ENCODE measurements at places on chromosomes 2 and 18.

DNA sequence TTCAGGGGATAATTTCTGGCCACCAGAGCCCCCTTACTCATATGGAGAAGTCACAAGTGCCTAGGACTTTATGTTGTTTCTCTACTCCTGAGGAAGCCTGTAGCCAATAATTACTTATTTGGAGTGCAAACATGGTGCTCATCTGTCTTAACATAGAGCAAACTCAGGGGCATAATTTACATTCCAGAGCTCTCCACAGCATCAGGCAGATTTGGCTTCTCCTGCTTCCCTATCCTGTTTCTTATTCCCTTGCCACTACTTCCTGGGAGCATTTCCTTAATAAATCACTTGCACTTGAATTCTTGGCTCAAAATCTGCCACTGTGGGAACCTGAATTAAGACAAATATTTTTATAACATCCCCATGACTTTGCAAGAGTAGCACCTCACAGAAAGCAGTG is 960.9 kb downstream of the SOCS6 start:
- no peak for DNase-seq

DNA sequence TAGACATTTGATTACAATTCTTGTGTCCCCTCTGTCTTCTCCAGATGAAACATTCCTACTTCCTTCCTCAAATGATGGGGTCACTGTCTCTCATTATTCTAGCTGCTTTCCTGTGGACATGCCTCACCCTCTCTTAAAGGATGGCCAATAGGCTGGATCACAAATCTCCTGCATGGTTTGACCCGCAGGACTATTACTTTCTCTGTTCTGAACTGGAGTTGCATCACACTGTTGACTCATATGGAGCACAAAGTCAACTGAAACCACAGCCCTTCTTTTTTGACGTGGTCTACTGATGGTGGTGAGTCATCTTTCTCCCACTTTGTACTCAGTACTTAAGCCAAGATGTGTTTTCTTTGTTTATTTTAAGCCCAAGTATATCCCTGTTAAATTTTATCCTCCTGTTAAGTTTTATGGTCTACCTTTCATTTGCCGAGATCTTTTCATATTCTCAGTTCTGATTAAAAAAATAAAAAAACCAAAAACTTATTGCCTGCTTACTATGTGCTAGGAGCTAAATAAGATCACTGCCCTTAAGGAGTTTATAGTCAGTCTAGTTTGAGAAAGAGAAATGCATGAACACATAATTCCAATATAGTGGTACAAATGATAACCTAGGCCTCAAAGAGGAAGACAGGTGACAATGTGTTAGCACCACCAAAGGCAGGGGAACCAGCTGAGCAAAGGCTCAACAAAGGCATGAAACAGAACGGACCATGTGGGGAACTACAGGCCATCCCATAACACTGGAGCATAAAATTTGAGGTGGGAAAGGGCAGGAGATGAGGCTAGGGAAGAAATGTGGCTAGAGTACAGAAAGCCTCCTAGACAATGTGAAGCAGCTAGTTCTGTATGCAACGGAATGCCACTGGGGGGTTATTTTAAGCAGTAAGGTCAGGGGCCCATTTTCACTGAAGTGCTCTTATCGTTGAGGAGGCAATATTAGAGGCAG is 67.6 kb upstream of the ZFP36L2 start:
- DNase-seq, result peak; percentile 96

DNA sequence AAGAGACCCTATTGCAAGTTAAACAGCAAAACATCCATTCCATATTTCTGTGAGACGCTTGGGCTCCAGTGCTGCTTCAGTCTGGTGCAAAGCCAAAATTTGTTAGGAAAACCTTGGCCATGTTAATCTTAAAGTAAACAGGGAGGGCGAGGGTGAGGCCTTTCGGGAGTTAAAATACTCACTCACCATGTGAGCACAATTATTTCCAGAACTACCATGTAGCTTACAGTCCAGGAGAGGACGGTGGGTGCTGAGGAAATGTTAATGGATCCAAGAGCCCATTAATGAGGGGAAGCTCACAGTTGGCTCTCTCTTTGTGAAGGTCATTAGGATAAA is 286.4 kb downstream of the SLC8A1 start:
- no peak for DNase-seq

GRCh38 chr2:8534729-8535468 is 147.0 kb upstream of the ID2 start:
- DNase-seq, result peak; percentile 92

- no peak for DNase-seq
These were observed 9.7 kb downstream of the DOK1 start for GRCh38 chr2:74564222-74564621.

DNA sequence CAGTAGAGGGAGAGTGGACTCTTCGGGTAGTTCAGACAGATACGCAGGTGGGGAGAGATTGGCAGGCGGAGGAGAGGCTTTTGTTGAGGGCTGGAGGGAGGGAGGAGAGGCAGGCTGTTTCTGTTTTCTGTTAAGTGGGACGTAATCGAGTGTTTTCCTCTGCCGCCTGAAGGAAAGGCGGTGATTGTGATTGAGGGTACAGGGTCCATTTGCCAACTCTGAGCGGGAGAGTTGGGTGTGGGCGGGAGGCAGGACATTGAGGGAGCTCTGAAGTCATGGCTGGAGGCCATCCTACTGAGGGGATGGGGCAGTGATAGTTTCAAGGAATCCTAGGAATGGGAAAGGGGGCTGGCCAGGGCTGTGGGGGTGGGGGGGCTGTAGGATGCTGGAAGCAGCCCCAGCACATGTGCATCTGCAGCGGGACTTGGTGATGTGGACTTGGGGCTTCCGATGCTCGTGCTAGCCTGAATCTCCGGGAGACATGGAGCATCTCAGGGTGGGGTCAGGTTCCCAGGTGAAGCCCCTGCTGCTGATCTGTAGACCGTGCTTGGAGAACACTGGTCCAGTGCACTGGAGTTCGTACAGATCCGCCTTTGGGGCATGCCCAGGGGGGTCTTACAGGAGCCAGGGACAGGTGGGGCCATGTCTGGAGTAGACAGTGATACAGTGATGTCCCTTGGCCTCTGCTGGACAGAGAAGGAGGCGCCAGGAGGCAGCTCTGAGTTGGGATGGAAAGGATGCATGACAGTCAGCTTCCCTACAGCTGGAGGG is 167.5 kb downstream of the AGAP1 start:
- DNase-seq, result no peak

DNA sequence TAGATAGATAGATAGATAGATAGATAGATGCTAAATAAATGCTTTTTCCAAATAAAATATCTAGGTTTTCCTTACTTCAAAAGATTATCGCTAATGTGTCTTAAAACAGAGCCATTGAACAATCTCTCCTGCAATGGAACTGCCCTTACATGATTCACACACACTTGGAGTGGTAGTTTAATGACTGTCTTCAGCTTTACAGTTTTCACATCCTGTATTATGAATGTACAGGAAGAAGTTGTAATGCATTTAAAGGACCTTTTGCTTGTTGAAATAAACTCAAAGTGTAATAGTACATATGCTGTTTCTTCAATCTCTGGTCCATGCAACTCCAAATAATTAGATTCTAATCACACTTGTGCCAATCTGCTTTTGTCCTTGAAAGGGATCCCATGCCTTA is 797.6 kb upstream of the CDH2 start:
- no peak for DNase-seq

- DNase-seq, result no peak
These were observed 194.0 kb downstream of the DYSF start for GRCh38 chr2:71647356-71647755.

- no peak for DNase-seq
These were observed 111.4 kb downstream of the SOX11 start for GRCh38 chr2:5803547-5803946.

DNA sequence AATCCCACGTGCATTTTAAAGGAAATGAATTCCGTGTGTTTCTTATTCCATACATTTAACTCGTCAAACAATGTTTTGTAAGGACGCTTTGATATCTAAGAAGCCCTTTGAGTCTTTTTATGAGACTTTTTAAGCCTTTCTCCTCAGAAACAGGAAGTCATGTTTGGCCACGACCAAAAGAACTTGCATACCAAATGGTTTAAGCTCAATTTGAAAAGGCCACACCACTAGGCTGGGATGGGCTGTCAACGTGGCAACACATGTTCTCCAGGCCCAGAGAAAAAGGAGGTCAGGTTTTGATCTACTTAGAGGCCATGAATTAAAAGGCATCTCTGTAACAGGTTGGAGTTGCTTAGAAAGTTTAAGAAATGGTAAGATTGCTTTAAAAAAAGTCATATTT is 441.8 kb downstream of the CMPK2 start:
- DNase-seq, result no peak

- DNase-seq, result peak; percentile 29
These were observed 2.0 kb upstream of the RUFY4 start for GRCh38 chr2:218066926-218067515.

All from suppressor macrophage treated with lipopolysaccharide for 4 hours (primary cell).